ENCODE measurements at places on chromosomes 16 and 17. TPM values are rescaled to one million over a fixed set of nuclear protein-coding genes. Genes with fewer than 3 reads are reported as not detected.
A peak's percentile ranks its signal among the peaks of the same experiment; 100 is the strongest.

- no peak for DNase-seq
Observed at GRCh38 chr16:7914748-7915147, 582.1 kb downstream of the RBFOX1 start.

- no peak for DNase-seq
Observed at GRCh38 chr17:4276514-4276913, 12.7 kb upstream of the ANKFY1 start.

- no peak for DNase-seq
Observed at GRCh38 chr17:50691550-50692447, 15.9 kb downstream of the ANKRD40 start.

GRCh38 chr16:21666772-21667171 is 3.0 kb downstream of the OTOA start:
- no peak for DNase-seq

- DNase-seq = peak; percentile 78
Observed at GRCh38 chr17:28405632-28406472, at the start of gene SLC46A1. TSS of gene SLC46A1 (minus strand) at chr17:28406212. CDS start at chr17:28406114, 98 bp downstream.

DNA sequence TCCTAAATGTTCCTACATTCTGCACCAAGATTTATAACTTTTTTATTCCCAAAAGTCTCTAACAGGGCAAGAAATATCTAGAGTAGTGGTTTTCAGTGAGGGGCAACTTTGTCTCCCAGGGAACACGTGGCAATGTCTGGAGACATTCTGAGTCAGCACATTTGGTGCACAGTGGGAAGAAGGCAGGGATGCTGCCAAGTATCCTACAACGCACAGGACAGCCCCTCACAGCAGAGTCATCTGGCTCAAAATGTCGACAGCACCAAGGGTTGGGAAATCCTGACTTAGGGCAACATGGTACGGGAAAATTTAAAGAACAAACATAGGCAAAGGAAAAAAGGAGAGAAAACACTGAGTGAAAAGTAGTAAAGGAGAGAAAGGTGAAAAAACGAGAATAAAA is 61.8 kb downstream of the SMG6 start:
- no peak for DNase-seq

The EVI2B gene
- 0.51 TPM for polyA plus RNA-seq

The SMIM5 gene
- polyA plus RNA-seq = 0.92 TPM

Measured in psoas muscle (tissue), 8 donors.